ENCODE measurements at places on chromosomes 13 and 19.

- DNase-seq: no peak
These were observed 60.1 kb downstream of the PEPD start for GRCh38 chr19:33461256-33462111.

DNA sequence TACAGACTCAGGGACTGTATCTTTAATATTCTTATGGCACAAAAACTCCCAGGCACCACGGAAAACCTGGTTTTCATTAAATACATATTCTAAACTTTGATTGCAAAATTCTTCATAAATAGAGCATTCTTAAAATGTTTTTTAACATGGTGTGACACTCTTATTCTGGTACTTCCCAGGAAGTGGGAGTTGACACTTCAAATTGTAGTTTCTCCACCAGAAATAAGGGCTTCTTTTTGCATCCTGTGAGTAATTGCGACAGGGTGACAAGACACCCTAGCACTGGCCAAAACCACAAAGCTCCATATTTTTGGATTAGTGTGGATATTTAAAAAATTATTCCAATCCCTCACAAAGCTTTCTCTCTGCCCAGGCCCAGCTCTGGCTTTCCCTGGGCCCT lies 43.6 kb upstream of the MTIF3 start:
- DNase-seq: no peak

GRCh38 chr13:29577136-29578051 lies 18.1 kb downstream of the SLC7A1 start:
- no peak for DNase-seq

GRCh38 chr19:17576758-17577456 lies 21.5 kb downstream of the COLGALT1 start:
- DNase-seq: peak; percentile 98

- DNase-seq: no peak
These were observed 734 bp upstream of the LRRC8E start for GRCh38 chr19:7887408-7888144.

Measured in neural progenitor cell (in vitro differentiated cells).